ENCODE measurements at places on chromosomes 3 and 15.

GRCh38 chr3:106329521-106329920, 460.7 kb upstream of the CBLB start:
- no peak for DNase-seq

- no peak for DNase-seq
Measured at GRCh38 chr15:96701877-96702276, 371.4 kb downstream of the NR2F2 start.

GRCh38 chr3:5197470-5198312, 10.2 kb downstream of the EDEM1 start:
- no peak for DNase-seq

DNA sequence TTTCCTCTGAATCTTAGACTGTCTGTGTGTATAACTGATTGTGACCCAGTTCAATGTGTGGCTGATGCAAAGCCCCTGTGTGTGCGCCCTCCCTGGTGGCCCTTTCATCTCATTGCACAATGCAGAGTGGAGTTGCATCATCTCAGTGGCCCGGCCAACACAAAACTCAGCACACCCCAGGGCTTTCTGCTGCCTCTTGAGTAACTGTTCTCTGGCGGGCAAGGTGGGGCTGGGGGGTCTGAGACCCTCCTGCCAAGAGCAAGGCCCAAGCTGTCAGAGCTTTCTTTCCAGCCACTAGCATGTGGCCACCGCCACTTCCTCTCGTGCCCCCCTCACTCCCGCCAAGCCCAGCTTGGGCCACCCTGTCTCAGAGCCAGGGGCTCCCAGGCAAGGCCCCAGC, 80.7 kb upstream of the ALDH1L1 start:
- DNase-seq = no peak

DNA sequence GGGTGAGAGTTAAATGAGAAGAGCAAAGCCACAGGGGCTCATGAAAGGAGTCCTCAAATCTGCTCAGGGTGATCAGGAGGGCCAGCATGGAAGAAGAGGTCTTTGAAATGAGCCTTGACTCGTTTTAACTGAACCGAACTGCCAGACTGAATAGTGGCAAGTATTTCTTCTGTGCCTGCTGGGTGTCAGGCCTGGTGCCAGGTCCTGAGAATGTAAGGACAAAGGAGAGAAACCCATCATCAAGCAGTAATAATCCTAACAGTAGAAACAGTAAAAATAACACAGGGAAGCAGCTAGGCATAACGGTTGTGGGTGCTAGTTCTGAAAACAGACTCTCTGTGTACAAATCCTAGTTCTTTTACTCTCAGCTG, 40.4 kb upstream of the SMAD3 start:
- no peak for DNase-seq

DNA sequence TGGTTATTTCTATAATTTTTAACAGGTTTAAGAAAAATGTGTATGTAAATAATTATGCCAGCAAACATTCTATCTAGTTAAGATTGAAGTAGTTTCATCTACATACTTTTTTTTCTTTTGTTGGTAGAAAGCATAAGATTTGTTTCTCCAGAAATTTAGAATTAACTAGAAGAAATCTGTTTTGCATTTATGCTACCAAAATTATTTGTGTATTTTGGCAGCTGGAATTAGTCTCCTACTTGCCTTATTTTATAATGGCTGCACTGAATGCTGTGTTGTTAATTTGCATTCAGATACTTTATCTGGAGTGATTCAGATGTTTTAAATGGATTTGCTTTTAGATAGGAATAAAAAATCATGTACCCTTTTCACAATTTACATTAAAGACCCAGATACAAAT, 100.2 kb upstream of the NAALADL2 start:
- DNase-seq = no peak

DNA sequence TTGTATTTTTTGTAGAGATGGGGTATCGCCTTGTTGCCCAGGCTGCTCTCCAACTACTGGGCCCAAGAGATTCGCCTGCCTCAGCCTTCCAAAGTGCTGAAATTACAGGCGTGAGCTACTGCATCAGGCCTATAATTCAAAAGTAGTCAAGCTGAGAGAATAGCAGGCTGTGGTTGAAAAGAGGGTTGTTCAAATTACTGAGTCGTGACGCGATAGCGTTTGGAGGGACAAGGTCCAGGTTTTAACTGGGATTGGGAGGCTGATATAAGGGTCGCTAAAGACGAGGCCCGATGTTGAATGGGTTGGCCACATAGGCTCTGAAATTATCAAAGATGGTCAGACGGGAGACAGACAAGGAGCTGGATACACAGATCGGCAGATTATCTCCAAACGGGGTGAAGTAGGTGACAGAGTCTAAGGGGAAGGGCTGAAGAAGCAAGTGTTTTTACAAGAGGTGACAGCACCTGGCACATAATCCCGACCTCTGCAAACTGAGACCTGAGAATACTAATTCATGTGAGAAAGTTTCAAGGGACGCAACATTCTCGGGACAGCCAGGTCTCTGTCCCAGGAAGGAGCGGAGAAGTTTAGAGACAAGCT, 759 bp upstream of the ARID3B start:
- DNase-seq = no peak

- DNase-seq = no peak
Measured at GRCh38 chr3:106263011-106263410, 394.2 kb upstream of the CBLB start.

DNA sequence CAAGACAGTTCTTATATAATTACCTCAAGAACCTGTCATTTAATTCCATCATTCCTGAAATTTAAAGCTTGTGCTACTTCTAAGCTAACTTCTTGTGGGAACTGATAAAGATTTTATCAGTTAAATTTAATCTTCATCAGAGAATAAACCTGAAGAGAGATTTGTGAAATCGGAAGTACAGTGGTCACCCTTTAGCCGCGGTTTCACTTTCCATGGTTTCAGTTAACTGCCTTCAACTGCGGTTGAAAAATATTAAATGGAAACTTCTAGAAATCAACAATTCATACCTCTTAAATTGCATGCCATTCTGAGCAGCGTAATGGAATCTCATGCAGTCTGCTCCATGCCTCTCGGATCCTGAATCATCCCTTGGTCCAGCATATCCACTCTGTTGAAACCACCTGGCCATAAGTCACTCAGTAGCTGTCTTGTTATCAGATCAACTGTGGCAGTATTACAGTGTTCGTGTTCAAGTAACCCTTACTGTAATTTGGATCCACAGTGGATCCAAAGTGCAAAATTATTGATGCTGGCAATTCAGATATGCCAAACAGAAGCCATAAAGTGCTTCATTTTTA, 626.1 kb downstream of the CADM2 start:
- DNase-seq = no peak

DNA sequence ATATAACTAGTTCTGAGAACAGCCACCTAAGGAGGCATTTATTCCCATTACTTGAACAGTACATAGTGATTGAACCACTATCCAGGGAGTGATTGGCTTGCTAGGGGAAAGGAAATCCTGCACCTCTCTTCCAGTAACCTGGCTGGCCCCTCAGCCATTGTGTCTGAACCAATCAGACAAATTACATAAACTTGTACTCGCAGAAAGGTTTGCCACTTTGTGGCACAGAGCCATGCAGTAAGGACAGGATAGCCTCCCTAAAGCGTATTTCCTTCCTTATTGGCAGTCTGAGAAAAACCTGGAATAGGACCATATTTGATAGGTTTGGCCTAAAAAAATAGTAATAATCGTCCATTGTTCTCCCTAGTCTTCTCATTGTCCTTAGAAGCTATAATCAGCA, 19.0 kb downstream of the CMSS1 start:
- DNase-seq = no peak

DNA sequence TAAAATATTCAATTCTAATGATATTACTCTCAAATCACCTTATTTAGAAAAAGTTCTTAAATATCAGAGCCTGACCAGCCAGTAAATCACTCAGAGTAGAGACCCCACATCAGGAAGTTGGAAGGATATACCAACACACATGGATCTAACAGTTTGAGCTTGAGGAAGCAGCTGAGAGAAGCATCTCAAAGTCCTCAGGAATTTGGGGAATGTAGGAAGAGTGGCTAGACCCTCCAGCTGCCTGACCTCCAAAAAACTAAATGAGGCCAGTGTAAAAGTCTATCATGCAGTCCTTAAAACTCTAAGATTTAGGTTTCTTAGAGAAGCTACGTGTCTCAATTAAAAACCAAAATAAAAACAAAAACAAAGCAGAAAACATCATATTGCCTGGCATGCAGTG, 55.4 kb downstream of the SETD2 start:
- DNase-seq = no peak

GRCh38 chr3:140917772-140918171, 23.9 kb upstream of the SLC25A36 start:
- DNase-seq = no peak
